Fibroblast of the aortic adventitia (primary cell): ENCODE measurements at places on chromosomes 3 and 15. TPM values are rescaled to one million over a fixed set of nuclear protein-coding genes. Genes with fewer than 3 reads are reported as not detected.

DNA sequence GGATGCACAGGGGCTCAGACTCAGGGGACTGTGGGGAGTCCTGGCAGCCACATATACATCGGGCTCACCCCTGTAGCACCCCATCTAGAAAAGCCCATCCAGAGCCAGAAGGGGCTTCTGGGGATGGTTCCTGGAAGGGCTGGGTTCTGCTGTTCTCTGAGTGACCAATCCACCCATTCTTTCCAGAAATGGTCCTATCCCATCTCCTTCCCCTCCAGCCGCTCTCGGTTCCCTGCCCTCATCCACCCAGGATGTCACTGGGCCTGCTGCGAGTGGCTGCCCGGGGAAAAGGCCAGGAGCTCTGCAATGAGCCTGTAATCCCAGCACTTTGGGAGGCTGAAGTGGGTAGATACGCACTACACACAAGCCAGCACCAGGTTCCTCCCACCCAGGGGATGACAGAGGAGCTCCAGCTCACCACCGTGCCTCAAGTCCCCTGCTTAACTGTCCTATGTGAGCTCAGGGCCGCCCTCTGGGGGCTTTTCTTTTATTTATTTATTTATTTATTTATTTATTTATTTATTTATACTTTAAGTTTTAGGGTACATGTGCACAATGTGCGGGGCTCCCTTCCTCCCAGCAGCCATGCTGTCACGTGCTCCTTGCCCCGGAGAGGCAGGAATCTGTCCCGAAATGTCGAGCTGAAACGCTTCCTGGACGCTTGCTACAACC, 13.6 kb upstream of the CSK start:
- DNase-seq = no peak

GRCh38 chr3:40968666-40969065, 230.6 kb upstream of the CTNNB1 start:
- DNase-seq = no peak

DNA sequence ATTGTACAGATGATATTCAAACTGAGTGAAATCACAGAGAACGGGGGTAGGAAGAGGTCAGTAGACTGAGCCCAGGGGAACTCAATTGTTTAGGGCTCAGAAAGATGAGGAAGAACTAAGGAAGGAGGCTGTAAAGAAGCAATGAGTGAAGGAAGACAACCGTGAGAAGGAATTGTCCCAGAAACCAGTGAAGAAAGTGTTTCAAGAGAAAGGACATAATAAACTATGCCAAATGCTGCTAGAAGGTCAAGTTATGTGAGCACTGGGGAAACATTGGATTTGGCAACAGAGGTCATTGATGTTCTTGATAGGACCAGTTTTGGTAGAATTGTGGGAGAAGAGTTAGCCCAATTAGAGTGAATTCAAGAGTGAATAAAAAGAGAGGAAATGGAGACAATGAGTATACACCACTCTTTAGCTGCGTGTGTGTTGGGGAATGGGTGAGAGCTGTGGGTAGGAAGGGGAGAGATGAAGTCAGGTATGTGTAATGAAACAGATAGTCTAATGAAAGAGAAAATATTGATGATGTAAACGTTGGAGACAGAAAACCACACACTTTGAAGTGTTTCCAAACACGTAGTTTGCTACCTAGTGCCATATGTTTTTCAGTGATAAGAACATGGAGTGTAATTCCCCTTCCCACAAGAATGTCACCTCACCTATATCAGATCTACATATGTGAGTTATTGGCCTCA, 42.5 kb upstream of the MME start:
- no peak for DNase-seq

DNA sequence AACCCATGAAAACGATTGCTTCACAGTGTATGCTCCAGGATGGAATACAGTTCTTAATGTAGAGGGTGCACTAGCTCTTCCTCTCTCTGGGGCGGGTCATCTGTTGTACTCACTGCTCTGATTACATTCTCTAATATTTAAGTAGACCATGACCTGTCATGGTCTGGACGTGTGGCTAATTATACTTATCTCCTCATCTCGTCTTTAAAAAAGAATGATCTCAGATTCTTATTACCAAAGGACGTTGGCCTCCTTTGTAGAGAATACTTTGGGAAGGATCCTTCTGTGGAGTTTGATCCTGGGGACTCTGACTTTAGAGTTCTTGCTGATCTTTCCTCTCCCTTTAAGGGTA, 48.4 kb upstream of the TRAK1 start:
- peak; percentile 25 for DNase-seq

- DNase-seq = peak; percentile 2
Observed at GRCh38 chr3:5095886-5096285, 26.2 kb upstream of the ARL8B start.

- DNase-seq = no peak
Observed at GRCh38 chr3:194119831-194120590, 15.9 kb upstream of the HES1 start.

DNA sequence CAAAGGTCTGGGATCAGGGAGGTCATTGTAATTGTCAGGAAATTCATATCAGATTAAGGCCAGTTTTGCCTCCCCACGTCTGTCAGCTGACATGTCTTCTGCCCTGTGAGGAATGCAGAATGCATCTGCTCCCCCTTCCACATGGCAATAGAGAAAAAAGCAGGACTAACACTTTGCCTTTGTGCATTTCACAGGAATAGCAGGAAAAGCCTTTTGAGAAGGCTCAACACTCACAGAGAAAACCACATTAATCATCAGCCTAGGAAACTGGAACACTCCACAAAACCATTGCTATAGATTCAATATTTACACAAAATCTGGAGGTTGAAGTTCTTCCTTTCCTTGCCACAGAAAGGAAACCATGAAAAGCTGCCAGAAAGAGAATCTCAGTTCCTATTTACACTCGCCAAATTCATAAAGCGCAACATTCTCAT, 165.2 kb upstream of the HES1 start:
- DNase-seq = no peak

GRCh38 chr3:109548192-109548938, 211.0 kb upstream of the DPPA4 start:
- DNase-seq = no peak

DNA sequence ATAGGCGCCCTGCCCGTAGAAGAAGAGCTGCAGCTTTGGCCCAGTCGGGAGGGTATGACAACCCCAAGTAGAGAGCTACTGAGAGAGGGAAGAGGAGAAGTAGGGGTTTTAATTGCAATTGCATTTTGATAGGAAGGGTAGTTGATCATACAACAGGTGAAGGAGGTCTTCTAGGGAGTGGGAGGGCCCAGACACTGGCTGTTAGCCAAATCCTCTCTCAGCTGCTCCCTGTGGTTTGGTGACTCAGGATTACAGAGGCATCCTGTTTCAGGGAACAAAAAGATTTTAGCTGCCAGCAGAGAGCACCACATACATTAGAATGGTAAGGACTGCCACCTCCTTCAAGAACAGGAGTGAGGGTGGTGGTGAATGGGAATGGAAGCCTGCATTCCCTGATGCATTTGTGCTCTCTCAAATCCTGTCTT, 408.9 kb upstream of the THBS1 start:
- peak; percentile 98 for DNase-seq

- no peak for DNase-seq
Observed at GRCh38 chr15:70447521-70447920, 315.8 kb downstream of the UACA start.

DNA sequence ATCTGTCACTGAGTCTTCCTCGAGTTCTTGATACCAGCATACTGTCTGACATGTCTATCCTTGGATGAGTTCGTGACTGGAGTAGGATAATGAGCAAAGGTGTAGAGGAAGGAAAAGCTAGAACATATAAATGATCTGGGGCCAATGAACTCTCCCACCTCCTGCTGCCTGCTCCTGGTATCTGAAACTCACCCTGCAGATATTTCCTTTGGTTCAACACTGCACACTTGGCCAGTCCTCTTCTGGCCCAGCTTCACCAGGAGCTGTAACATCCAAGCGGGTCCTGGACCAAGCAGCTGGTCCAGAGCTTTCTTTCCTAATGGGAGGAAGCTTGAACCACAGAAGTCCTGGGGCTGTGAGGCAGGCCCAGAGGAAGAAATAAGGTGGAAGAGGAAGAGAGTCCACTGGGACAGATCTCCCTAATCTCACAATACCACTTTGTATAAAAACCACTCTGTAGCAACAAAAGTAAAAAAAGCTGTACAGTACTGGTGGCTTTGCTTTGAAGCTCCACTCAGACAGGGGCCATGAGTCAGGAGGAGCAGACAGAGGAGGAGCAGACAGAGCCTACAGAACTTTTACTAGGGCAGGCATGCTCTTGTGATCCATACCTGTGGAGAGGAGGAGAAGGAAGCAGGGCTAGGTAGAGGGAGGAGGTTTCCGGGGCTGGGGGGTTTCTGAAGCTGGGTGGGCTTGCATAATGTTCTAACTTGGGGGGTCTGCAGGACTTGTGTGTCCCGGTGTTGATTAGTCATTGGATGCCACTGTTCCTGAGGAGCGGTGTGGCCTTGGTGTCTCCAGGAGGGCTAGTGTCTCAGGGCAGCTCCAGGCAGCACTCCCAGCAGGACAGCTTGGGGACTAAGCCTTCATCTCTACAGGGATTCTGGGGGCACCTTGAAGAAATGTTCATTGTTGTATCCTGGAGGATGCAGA, 166.9 kb downstream of the ABHD5 start:
- no peak for DNase-seq

DNA sequence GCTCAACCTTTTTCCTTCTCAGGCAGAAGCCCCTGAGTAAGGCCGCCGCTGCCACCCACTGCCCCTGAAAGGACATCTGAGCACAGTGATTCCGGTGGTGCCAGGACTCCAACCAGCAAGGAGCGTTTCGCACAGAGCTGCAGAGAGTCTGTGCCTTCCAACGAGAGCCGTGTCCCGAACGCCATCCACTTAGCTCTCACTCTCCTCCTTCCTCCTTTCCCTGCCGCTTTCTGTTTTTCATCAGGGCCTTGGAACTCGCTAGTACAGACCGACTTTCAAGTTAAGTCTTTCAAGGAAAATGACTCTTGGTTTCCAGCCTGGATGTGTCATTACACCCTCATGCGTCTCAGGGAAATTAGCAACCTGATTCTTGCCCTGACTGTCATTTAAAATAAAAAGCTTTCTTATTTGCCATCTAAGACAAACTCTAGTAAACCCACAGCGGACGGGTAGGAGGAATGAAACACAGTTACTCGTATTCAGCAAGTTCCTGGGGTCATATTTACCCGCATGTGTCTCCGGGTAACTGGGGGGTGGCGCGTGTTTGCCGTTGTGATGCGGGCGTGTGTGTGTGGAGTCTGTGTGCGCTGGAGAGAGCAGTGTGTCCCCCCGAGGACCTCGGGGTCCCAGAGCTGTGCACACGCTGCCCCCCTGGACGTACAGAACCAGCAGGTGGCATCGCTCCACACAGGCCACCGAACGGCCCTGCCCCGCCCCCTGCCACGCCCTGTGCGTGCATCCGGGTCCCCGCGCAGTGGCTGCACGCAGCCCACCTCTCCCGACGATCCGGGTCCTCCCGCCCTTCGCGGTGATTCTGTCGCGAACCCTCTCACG, 30.4 kb upstream of the ALDH1A3 start:
- peak; percentile 58 for DNase-seq

DNA sequence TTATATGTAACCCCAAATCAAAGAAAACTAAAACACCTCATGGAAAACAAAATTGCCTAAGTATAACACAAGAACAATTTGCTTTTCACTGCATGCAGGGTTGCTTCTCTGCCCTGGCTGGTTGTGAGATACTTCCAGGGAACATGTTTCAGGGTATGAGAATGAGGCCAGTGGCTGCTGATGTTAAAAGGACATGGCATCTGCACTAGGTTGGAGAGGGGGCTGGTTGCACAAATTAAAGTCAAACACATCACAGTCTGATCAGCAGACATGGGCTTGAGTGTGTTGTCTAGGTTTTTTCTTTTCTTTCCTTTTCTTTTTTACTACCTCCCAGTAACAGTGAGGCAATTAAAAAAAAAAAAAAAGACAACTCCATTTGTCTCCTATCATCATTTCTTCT, 374.9 kb downstream of the MCTP2 start:
- no peak for DNase-seq

GRCh38 chr3:183158113-183158512, 4.4 kb downstream of the LAMP3 start:
- no peak for DNase-seq

DNA sequence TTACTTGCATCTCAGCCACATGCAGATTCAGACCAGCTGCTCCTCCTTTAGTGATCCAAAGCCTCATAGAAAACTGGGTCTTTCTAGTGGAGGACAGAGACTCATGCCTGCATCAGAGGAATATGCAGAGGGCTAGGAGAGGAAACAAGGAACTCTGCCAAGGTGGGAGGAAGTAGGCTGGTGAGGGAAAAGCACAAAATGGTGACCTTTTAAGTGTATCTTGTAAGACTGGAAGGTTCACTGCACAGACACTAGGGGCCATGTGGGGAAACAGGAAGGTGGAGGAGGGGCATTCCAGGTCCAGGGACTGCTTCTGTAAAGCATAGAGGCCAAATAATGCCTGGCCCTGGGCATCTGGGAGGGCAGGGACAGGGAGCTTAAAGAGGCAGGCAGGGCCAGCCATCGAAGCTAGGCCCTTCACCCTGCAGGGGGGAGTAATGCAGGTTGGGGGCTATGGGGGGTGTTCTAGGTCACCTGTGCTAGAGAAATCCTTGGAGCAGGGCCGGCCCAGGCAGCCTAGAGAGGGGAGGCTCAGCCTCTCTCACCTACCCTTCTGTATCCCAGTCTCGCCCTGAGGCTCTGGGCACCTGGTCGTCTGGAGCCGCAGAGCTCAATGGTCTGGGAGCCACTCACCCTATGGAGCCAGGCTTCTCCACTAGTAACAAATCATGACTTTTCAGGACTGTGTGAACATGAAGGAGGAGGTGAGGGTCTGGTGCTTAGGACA, 117.7 kb downstream of the DNAJB8 start:
- peak; percentile 15 for DNase-seq

GRCh38 chr3:37032961-37033360, 39.6 kb downstream of the MLH1 start:
- DNase-seq = peak; percentile 92

Gene SAMMSON
- not detected in 2 replicates for total RNA-seq

Gene LSMEM2
- total RNA-seq = not detected in 2 replicates

Gene PLSCR2
- total RNA-seq = not detected in 2 replicates

Gene LRRC34
- total RNA-seq = 7.4 and 15.0 TPM in 2 replicates
